ENCODE measurements at places on chromosomes 12 and 14.

DNA sequence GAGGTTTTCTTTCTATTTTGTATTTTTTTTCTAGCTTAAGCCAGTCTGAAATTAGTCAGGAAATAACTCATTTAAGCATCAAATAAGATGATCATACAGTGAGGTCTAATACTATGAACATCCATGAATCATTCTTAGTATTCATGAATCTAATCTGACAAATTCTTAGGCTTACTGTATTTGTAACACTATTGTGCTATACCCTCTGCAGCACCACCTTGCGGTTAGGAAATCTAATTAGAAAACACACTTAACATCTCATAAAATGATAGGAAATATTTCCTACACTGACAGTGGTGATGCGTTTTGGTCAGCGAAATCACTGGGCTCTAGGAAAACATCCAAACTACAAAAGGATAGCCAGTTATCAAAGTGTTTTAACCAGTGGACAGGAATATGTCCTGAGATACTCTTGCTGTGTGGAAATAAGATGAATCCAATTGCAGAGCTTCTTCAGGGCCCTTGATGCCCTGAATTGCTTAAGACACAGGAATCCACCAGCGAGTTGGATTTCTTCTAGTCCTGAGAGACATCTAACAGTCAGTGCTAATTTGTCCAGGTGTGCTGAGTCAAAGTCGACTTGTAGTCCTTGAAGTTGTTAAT is 109.3 kb upstream of the MYF6 start:
- no peak for DNase-seq

GRCh38 chr12:115859231-115859630 is 418.3 kb downstream of the MED13L start:
- no peak for DNase-seq

GRCh38 chr14:72611506-72611905 is 282.4 kb downstream of the DPF3 start:
- no peak for DNase-seq

GRCh38 chr12:109655578-109655977 is 58.0 kb upstream of the FAM222A start:
- no peak for DNase-seq

DNA sequence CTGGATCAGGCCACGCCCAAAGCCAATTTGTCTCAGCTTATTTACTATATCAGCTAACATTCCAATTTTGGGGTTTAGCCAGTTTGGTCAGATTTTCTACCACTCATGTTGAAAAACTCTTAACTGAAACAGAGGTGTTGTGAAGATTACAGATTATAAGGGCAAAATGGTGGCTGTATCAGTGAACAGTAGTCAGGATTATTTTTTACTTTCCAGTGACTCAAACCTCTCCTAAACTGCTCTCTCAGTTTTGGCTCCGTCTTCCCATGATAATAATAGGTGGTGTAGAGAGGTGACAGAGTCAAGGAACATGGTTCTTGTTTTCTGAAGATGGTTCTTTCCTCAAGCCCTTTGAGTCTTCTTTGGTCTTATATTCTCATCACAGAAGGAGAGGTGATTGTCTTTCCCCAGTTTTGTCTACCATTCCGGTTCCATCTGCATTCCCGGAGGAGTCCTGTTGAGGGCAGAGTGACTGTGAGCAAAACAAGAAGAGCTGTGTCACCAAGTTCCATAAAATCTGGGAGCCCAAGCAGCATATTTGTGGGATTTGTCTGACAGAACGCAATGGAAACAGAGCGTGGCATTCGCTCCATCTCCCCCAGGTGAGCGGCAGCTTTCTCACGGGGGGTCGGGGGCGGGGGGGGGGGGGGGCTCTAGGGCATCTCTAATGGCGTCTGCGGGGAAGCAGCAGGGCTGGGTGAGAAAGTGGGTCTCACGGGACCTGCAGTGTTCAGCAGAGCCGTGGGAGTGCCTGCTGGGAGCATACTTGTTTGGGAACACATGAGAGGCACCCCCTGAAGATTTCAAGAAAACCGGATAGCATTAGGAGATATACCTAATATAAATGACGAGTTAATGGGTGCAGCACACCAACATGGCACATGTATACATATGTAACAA is 59.1 kb downstream of the TBC1D30 start:
- DNase-seq: peak; percentile 14

DNA sequence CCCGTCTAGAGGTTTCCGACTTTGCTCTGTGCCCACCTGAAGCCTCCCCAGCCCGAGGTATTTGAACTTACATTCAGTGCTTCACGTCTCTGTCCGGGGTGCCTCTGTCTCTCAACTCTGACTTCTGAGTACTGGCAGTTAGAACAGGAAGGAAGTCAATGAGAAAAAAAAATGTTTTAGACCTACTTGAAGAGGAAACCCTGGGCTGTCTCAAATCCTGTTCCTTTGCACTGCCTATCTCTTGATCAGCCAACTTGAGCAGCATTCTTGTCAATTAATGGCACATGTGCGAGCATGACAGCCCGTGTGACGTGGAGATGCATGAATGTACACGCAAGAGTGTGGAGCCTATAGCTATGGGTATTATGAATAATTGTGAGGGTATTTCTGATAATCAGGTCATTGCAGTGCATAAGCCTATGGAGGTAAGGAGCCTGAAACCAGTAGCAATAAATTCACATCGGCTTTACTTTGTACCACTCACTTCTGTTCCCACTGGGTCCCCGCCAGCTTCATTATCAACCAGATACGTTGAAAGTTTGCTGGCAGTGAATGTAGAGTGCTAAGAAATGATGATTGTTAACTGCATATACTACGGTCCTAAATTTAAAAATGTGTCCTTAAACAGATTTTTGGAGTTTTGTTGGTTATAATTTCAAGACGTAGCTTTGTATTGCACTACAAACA is at the start of gene ARHGDIB:
ARHGDIB (minus strand) TSS at position 136 of the 687 bp plus-strand sequence. CDS start 10,889 bp downstream, outside the sequence.
- DNase-seq: peak; percentile 94

GRCh38 chr12:124368421-124369032 is 73.6 kb downstream of the RFLNA start:
- no peak for DNase-seq

GRCh38 chr12:121788176-121788818 is 5.2 kb downstream of the RHOF start:
- DNase-seq: no peak

GRCh38 chr14:35932659-35933159 is 106.6 kb downstream of the BRMS1L start:
- peak; percentile 54 for DNase-seq

- DNase-seq: peak; percentile 71
These were observed 47.7 kb downstream of the ELK3 start for GRCh38 chr12:96241846-96242256.

Measured in activated CD4-positive, alpha-beta T cell treated with anti-CD3 and anti-CD28 coated beads, Interleukin-2, Interleukin-4, amounts not matched to agents 100 ng/mL and 50 ng/mL, durations not matched to agents 16 hours and 8 hours (primary cell).